CD4-positive, alpha-beta T cell (primary cell): ENCODE measurements at places on chromosomes 2 and 18.

GRCh38 chr2:229884775-229885699 lies 36.8 kb downstream of the TRIP12 start:
- peaks cover 22% of the 10 kb centered on the region for H3K36me3 ChIP-seq
- DNase-seq: no peak
- H3K27me3 ChIP-seq: no peaks in the 10 kb centered on the region
- no peaks in the 10 kb centered on the region for H3K4me1 ChIP-seq

DNA sequence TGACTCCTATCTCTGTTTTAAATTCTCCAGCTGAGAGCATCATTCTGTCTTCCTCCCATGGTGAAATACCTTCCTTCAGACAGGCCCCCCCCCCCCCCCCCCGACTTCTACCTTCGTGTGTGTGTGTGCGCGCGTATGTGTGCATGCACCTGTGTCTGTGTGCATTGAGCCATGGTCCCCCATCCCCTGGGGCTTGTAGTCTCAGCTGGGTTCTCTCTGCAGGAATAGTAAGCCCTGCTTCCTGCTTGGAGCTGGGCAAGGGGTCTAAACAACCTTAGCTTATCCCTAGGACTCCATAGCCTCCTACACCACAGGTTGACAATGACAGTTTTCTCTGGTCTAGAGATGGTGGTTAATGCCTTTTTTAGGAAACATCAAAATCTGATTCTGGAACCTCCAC lies 427.5 kb upstream of the KLHL29 start:
- H3K4me1 ChIP-seq: no peaks in the 10 kb centered on the region
- H3K36me3 ChIP-seq: no peaks in the 10 kb centered on the region
- DNase-seq: no peak
- H3K27me3 ChIP-seq: no peaks in the 10 kb centered on the region
- no peak overlapping the region for H3K27ac ChIP-seq

- DNase-seq: no peak
- H3K36me3 ChIP-seq: no peaks in the 10 kb centered on the region
- H3K27me3 ChIP-seq: no peaks in the 10 kb centered on the region
- H3K4me1 ChIP-seq: no peaks in the 10 kb centered on the region
- no peak overlapping the region for H3K4me3 ChIP-seq
Observed at GRCh38 chr2:149132901-149133300, 94.4 kb downstream of the LYPD6B start.

GRCh38 chr2:101828673-101829334 lies 131.3 kb downstream of the MAP4K4 start:
- H3K4me3 ChIP-seq: no peak overlapping the region
- no peak for DNase-seq
- H3K27ac ChIP-seq: no peak overlapping the region
- peaks cover 50% of the 10 kb centered on the region for H3K36me3 ChIP-seq
- peaks cover 43% of the 10 kb centered on the region for H3K4me1 ChIP-seq
